ENCODE measurements at places on chromosomes 1 and 21. TPM values are rescaled to one million over a fixed set of nuclear protein-coding genes. Genes with fewer than 3 reads are reported as not detected.
A peak's percentile ranks its signal among the peaks of the same experiment; 100 is the strongest.

Gene ADGRB2
- 1.6 TPM for total RNA-seq

DNA sequence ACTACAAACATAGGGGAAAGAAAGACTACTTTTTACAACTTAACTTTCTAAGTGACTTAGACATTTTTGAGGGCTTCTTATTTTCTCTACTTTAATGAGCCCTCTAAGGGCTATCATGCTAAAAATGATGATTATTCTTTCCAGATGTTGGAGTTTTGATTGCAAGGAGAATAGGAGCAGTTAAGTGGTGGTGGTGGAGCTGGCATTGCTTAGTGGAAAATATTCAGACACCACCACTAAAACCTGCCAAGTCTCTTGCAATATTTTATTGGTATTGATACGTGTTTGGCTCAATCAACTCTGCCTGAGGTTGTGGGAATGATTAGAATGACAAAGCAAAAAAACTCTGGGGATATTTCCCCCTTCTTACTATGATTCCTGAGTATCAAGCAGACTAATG, 82.6 kb upstream of the PTGFR start:
- DNase-seq = no peak

DNA sequence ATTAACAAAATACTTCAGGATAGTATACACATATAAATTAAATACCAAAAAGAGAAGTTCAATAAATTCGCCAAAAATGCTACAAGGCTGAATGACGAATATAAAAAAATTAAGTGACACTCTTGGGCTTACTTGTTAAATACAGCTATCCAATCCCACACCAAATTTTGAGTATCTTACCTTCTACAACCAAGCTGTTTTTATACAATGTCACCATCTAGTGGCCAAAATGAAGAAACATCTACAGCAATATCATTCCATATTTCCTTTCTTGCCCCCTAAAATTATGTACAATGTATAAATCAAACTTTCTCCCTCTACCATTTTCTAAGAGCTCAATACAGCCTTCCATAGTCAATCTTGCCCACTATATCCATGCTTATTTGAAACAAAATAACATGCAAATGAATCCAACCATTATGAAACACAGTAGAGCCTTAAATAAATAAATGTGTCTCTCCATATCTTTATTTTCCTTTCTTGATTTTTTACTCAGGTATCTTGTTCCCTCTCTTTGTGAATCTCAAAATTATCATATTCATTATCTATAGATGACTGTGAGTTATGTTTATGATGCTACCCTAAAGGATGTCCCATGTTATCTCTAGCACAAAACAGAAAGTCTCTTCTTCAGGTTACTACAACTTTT, 86.3 kb downstream of the ACBD6 start:
- no peak for DNase-seq

DNA sequence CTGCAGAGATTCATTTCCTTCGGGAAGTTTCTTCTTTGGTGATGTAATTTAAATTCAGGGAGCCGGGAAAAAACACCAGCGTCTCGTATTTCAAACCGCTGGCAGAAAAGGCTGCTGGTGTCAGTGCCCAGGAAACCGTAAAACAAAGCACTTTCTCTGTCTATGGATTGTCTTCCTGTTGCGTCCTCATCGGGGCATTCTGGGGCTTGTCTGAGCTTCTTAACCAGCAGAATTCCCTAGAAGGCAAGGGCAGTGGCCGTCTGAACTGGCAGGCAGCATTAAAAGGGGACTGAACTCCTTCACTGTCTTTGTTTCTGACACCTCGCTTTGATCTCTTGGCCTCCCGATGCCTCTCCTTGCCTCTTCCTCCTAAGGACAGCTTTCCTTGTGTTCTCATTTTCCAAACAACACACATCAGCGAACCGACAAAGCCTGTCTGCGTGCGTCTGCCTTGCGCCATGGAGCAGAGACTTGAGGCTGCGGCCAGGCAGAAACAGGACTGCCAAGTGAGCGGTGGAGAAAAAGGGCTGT, 391.6 kb upstream of the VAMP3 start:
- peak; percentile 8 for DNase-seq

GRCh38 chr1:85628791-85629531, 48.4 kb downstream of the CCN1 start:
- DNase-seq = peak; percentile 53

GRCh38 chr1:154869351-154870114, 548 bp downstream of the KCNN3 start:
- peak; percentile 43 for DNase-seq

- peak; percentile 63 for DNase-seq
These were observed 660 bp downstream of the GCLM start for GRCh38 chr1:93908394-93909145.

DNA sequence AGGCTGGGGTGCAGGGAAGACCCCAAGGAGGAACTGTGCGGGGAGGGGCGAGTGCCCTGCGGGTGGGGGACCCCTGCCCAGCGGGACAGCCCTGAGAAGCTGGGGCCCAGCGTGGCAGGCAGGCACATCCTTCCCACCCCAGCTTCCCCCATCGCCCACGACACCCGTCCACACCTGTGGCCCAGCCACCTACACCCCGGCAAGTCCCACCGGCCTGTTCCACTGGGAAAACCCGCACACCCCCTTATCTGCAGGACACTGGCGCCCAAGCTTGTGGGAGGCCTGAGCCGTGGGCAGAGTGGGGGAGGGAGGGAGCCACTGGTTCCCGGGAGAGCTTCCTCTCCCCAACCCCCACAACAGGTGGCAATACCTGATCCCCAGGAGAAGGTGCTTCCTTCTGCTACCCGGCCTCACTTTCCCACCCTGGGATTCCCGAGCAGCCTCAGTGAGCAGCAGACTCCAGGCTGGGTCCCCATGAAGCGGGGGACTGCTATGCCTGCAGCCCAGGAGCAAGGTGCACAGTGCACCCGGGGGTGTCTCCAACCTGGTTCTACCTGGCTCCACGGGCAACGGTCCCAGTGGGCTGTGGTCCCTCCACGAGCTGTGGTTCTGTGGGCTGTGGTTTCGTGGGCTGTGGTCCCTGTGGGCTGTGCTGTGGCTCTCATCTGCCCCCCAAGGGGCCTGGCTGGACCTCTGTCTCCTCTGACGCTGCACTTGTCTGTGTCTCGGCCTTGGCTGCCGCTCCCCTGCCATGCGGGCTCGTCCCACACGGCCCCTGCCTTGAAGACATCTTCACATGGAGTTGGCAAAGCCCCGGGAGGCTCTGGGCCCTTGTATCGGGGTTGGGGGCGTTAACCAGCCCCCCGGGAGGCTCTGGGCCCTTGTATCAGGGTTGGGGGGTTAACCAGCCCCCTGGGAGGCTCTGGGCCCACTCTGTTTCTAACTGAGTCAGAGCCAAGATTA, 37.8 kb upstream of the POFUT2 start:
- no peak for DNase-seq

- no peak for DNase-seq
These were observed 34.8 kb upstream of the SLC19A1 start for GRCh38 chr21:45576838-45577737.
